ENCODE measurements at places on chromosomes 11 and 22.

- DNase-seq: peak; percentile 38
These were observed 519 bp downstream of the ARRB1 start for GRCh38 chr11:75350743-75351540.

DNA sequence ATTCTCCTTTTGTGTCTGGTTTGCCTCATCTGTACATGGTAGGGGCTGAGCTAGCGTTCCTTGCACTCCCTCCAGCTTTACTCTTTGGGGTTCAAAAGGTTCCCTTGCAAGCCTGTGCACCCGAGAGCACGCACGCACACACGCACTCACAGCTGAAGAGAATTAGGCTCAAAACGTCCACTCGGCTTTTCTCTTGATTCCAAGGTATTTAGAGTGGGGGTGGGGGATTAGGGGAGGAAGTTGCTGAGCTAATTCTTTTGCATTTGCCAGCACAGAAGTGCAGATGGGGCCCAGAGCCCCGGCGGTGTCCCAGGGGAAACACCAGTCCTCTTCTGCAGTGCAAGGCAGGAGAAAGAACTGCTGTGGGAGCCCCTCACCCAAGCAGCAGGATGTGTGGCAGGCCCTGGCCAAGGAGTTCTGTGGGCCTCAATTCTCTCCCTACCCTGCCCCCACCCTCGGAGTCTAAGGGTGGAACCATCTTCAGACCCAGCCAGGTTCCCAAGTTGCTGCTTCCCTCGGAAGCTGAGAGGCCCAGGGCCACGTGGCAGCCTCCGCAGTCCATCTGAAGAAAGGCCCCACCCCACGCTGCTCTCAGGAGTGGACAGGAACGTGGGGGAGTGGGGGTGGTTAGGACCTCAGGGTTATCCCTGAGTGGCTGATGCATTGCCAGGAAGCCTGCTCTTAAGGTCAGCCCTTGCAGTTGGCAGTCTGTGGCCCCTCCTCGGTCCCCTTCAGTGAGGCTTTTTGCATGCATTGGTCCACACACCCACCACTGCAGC is 3.8 kb upstream of the KCNQ1OT1 start:
- DNase-seq: no peak

DNA sequence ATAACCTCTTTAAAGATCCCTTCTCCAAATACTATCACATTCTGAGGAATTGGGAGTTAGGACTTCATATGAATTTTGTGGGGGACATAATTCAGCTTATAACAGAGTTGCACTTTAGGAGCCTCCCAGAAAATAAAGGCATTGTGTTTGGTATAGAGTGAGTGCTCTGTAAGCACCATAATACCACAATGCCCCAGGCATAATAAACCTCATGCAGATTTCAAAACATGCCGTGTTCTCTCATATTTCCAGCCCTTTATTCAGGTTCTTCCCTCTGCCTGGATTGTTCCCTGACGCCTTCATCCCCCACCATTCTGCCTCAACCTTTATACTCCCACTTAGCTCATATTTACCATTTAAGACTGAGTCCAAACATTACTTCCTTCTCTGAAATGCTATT is 398.8 kb upstream of the FAT3 start:
- DNase-seq: no peak

GRCh38 chr11:62552485-62553079 is 6.0 kb upstream of the AHNAK start:
- DNase-seq: no peak

DNA sequence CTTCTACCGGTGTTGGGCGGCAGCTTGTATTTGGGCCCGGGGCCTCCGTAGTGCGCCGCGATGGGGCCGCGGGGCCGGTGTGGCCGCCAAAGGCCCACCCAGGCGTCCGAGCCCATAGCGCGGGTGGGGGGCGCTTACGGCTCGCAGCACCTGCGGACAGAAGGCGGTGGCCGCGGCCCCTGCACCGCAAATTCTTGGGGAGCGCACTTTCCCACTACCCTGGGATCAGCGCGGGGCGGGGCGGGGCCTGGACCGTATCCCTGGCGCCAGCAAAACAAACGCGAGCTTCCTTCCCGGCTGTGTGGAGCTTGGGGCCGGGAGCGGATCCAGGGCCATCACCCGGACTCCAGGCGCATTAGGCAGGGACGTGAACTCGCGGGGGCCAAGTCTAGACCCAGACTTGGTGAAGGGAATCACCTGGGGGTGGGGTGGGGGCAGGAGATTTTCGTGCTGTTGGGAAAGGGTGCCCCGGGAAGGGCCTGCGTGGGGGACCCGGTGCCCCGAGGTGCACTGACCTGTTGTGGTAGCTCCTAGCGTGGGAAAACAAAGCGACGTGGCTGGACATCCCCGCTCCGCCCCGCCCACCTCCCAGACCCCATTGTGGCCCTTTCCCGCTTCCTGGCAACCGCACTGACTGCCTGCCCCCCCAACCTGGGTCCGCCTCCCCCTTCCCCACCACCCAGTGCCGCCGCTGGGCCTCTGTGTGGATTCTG is 2.3 kb upstream of the TYMP start:
- DNase-seq: no peak

- DNase-seq: no peak
These were observed 513.0 kb downstream of the SOX6 start for GRCh38 chr11:15843309-15843872.

GRCh38 chr11:1546536-1547466 is 25.3 kb downstream of the DUSP8 start:
- DNase-seq: peak; percentile 27

DNA sequence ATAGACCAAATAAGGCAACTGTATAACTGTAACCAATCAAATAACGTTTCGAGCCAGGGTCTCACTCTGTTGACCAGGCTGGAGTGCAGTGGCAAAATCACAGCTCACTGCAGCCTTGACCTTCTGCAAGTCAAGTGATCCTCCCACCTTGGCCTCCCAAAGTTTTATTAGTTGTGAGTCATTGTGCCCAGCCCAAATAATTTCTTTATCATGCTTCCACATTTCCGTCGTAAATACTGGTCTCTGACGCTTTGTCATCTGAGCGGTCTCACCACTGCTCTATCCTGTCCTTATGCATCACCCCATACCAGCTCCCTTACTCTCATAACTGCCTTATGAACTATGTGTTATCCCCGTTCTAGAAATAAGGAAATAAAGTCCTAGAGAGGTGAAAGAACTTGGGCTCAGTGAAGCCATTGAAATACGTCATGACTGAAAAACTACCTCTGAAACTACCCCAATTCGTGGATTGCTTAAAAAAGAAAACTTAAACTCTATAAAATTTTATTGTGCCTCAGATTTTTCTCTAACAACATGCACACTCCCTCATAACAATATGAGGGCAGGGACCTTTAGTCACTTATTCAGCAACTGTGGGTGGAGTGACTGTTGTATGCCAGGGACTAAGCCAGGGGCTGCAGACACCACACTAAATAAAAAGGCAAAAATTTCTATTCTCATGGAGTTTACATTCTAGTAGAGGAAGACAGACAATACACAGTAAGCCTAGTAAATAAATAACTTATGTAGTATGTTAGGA is 15.8 kb upstream of the RTN4RL2 start:
- no peak for DNase-seq

DNA sequence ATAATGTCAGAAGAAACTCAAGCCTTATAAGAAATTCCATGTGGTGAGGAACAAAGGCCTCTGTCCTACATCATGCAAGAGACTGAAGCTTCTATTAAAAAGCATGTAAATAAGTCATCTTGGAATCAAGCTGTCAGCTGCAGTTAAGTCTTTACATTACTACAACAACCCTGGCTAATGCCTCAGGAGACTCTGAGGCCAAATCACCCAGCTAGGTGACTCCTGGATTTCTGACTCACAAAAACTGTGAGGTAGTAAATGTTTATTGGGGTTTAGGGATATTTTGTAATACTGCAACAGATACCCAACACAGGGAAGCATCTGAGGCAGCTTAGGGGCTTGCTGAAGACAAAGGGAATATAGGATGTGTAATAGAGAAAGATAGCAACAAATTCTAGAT is 89.6 kb downstream of the C11orf87 start:
- no peak for DNase-seq

GRCh38 chr11:117095284-117096161 is 2.7 kb downstream of the SIK3 start:
- no peak for DNase-seq

- no peak for DNase-seq
These were observed 5.3 kb downstream of the HNRNPUL2 start for GRCh38 chr11:62721994-62722393.

DNA sequence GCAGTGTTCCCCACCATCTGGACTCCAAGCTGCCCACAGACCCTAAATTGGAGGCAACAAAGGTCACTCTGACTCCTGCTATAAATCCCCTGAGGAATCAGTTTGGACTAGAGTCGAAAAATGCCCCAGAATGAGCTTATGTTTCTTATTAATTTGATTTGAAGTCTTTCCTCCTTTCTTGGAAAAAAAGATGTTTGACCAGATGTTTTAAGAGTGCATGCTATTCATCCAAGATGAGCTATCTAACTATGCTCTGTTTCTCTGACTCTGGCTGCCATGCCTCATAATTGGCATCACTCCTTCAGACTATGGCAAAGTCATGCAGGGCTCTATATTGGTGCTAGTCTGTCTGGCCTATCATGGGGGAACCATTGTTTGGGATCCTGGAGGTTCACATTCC is 174.0 kb downstream of the SPON1 start:
- DNase-seq: no peak

DNA sequence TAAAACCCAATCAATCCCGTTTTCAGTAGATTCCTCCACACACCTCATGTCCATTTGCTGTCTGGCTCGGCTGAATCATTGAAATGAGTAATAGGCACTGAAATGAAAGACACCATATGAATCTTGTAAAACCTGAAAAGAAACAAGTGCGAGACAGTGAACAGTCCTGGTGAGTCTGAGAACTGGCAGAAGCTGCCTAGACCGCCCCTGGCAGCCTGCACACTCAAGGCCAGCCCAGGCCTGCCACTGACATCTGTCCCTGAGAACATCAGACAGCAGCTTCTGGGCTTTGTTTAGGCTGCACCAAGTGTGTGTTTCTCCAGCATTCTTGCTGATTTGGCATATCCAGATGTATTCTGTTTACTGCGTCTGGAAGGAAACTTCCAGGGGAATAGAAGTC is 44.8 kb downstream of the ENDOD1 start:
- DNase-seq: no peak

DNA sequence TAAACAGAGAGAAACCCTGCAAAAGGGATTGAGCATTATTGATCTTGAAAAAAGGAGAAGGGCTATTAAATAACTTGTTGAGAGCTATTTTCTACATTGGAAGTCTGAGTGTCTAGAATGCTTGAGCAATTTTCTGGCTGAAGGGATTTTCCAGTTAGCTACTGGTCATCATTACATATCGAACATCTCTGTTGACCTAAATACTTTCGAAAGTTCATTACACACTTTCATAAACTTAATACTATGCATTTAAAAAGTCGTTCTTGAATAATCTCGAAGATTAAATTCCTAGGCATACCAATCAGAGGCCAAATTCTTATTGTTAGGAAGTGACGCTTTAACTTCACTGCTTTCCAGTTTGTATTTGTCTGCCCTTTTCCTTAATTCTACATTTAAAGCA is 13.7 kb downstream of the ETS1 start:
- no peak for DNase-seq

- peak; percentile 1 for DNase-seq
These were observed 34.7 kb downstream of the PARVA start for GRCh38 chr11:12411806-12412727.

All from stimulated activated naive CD4-positive, alpha-beta T cell treated with Interleukin-2 at 50 U/mL for 16 hours (primary cell).